ENCODE measurements at places on chromosomes 3 and 15.

GRCh38 chr15:81133782-81134461, at the start of gene CFAP161:
Gene CFAP161, plus strand, starts transcription at chr15:81134270. Its CDS starts 60 bp downstream, at chr15:81134330.
- DNase-seq, result peak; percentile 70

- DNase-seq, result no peak
These were observed 406.9 kb upstream of the TBL1XR1 start for GRCh38 chr3:177604181-177604580.

GRCh38 chr15:66960519-66960918, 104.9 kb upstream of the SMAD3 start:
- no peak for DNase-seq

DNA sequence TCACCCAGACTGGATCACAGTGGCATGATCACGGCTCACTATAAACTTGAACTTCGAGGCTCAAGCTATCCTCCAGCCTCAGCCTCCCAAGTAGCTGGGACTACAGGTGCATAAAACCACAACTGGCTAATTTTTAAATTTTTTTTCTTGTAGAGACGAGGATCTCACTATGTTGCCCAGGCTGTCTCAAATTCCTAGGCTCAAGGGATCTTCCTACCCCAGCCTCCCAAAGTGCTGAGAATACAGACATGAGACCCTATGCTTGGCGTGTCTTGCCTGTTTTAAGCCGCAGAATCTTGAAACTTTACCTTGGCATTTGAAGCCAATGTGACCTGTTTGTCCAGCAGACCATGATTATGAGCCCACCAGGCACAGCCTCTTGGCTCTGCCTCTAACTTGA, 119.9 kb downstream of the OPA1 start:
- DNase-seq, result no peak

- DNase-seq, result no peak
These were observed 642.3 kb downstream of the TBL1XR1 start for GRCh38 chr3:176554791-176555654.

GRCh38 chr3:136909187-136909586, 47.2 kb downstream of the NCK1 start:
- no peak for DNase-seq

- no peak for DNase-seq
These were observed 218.5 kb upstream of the STT3B start for GRCh38 chr3:31314258-31314657.

- no peak for DNase-seq
These were observed 251.5 kb downstream of the GABRG3 start for GRCh38 chr15:27222479-27222878.

DNA sequence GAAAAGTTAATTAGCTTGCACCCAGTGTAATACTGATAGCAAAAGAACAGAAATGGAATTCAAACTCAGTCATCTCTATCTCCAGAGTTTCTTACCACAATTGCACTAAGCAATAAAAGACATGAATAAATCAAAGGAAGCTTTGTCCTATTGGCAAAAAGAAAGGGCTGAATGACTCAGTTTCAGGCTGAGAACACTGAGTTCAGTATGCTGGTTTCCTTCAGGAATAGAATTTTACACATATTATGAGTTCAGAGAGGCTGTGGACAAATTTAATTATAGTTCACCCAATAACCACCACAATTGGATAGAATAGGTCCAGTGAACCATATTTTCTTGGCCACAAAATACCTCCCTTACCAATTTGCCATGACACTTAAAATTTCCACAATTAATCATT, 249.7 kb downstream of the KCNMB2 start:
- no peak for DNase-seq

DNA sequence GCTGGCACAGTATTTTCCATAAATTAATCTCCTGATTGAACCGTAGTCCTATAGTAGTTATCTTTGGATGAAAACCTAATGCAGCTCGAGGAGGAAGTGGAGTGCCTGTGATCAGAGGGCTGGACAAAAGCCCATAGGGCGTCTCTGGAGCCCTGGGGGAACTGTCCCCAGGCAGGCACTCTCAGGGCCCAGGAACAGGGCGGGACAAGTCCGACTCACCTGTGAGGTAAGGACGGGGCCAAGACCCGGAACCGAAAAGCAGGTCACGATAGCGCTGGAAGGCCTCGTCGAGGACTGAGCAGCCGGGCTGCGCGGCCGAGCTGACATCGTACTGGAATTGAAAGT, 341 bp downstream of the HEXA start:
- no peak for DNase-seq

GRCh38 chr3:149388001-149388440, 10.6 kb upstream of the TM4SF1 start:
- no peak for DNase-seq

DNA sequence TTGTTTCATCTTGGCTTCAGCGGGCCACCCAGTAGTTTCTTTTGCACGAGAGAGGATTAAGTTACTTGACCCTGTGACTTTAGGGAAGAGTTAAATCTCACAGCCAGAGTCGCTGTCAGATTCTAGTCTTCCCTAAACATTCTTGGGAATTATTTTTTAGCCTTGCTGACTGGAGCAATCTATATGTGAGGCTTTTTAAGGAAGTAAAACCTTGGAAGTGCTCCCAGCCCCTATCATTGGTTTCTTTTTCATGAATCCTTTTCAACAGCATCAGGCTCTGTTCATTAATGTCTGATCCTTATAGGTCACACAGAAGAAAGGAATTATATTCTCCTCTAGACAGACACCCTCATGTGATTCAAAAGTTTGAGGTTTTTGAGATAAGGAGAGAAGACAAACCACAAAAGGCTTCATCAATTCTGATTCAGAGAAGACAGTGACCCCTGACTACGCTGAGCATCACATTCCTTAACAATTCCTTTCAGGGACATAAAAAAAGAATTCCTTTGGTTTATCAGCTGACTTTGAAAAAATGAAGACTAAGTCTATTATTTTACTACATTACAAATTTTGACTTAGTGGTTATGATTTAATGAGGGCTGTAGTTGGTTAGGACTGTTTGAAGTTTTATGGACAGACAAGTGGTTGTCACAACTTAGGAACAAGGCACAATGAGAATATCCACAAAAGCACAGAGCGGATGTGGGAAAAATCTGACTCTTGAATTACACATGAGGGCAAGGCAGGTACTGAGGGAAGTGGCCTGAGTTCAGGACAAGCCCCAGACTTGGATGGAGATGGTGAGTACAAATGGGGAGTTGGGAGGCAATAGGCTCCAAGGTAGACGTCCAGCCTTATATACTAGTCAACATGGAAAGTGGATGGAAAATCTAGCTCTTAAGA, 171.1 kb upstream of the STT3B start:
- DNase-seq, result no peak

DNA sequence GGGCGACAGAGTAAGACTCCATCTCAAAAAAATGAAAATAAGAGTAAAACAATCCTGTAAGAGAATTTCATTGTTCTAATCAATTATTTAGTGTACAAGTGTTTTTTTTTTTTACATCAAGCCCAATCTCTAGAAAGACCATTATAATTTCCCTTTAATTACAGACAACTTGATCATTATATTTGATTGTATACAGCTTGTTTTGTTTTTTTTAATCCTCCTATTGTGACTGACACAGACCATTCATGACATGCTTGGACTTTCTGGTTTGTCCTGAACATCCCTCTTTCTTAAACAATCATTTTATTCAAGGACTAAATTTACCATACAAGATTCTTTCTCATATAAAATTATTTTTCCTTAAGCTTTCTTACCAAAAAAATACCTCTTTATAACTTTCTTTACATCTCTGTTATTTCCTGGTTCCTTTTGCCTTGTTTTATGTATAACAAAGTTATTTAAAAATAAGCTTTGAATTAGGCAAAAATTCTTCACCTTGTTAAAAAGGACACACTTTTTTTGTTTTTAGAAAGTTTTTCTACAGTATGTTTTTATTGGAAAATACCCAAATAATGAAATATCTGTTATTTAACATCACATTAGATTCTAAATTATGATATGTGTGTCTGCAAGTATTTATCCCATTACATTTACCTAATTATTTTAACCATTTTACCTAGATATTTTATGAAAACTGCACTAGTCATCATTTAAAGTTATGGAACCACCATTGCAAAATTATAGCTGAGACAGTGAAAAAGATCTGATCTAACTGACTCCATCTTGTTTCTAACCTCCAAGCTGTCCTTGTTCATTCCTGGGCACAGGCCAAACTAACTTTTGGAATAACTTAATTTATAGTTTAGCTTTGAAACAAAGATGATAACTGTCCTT, 26.1 kb upstream of the GFM1 start:
- no peak for DNase-seq

DNA sequence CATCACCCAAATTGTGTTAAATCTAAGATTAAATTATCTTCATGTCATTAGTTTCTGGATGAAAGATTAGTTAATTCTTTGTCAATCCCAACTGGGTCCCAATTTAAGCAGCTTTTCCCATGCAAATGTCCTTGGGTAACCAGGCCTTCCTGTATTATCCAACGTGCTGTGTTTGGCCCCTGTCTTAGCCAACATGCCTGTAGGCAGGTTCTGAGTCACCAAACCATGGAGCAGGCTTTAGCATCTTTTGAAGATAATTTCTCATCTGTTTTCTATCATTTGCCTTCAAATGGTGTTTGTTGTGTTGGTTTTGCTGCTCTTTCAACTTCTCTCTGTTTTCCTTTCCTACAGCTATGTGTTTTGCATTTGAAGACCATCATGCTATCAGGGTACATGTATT, 216.2 kb downstream of the ITPR1 start:
- DNase-seq, result no peak

DNA sequence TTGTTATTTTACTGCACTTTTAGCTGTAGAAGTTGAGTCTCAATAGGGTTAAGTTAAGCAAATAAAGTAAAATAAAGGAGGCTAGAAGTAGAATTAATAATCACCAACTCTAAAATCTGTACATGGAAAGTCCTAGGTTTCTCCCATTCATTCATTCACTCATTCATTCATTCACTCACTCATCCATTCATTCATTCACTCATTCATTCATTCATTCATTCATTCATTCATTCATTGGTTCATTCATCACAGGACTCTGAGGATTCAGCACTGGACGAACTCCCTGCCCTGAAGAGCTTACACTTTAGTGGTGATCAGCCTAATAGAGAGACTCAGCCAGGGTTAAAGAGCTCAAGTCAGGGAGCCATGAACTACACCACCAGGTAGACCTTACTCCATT, 4.5 kb upstream of the LSG1 start:
- DNase-seq, result no peak

- no peak for DNase-seq
These were observed 95.8 kb upstream of the KLF13 start for GRCh38 chr15:31230630-31231485.

GRCh38 chr3:18883571-18883970, 264.7 kb upstream of the KCNH8 start:
- DNase-seq, result no peak

- DNase-seq, result no peak
These were observed 388.2 kb downstream of the LPP start for GRCh38 chr3:188542196-188542595.

GRCh38 chr3:15875016-15875689, 77.4 kb upstream of the ANKRD28 start:
- no peak for DNase-seq

DNA sequence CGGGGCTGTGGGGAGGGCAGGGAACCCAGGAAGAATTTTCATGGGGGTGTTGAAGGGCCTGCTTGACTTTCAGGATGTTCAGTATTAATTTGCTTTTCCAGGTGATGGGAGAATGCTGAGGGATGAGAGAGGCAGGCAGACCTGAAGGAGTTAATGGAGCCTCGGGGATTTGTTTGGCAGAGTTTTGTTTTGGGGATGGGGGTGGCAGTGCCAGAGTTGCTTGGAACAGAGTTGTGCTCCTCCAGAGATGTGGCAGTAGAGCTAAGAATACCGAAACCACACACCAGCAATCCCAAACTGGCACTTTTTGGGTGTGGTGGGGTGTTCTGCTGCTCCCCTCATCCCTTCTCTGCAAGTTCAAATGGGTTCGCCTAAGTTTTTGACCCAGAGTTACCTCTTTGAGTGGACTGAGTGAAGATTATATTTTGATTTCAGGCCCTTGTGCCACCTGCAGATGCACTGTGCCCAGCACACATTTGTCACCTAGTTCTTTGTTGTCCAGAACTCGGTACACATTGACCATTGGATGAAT, 1.6 kb downstream of the BOC start:
- DNase-seq, result no peak

GRCh38 chr3:188196232-188196990, 42.5 kb downstream of the LPP start:
- no peak for DNase-seq

GRCh38 chr3:145079436-145079835, 1081.5 kb downstream of the PLOD2 start:
- no peak for DNase-seq

DNA sequence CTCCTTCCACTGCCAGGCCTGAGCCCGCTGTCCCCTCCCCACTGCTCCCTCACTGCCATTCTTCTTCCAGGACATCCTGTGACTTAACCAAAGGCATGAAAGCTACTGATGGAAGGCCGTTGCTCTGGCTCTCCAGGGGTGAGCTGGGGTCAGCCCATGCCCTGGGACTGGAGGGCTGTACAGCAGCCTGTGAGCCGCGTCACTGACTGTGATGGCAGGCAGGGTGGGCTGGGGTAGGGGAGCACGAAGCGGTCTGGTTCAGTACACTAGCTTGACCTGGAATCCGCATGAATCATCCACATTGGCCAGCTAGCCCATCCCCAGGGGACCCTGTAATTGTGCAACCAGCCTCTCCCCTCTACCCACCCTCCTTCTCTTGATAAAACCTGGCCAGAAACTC, 30.8 kb downstream of the CORO2B start:
- DNase-seq, result no peak

GRCh38 chr3:171753025-171753472, 57.2 kb downstream of the PLD1 start:
- DNase-seq, result no peak

DNA sequence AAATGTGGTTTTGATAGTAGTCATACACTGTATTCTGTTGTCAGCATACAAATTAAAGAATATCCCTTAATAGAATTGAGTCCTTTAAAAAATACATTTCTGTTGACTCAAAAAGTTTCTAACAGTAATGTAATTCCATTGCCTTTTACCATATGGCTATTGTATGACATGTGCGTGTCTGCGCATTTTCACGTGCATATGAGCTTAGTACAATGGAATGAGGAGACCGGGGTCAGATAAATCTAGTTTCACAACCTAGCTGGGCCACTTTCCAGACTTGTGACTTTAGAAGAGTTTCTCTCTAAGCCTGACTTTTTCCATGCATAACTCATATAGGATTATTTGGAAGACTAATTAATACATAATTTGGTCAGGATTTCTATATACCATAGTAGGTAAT, 38.7 kb downstream of the ZBTB38 start:
- no peak for DNase-seq

GRCh38 chr3:55484801-55485791, 2.0 kb downstream of the WNT5A start:
- peak; percentile 68 for DNase-seq
